ENCODE measurements at places on chromosomes 2 and 18.

GRCh38 chr18:2848247-2849246 lies 1.7 kb downstream of the EMILIN2 start:
- DNase-seq: peak; percentile 7

DNA sequence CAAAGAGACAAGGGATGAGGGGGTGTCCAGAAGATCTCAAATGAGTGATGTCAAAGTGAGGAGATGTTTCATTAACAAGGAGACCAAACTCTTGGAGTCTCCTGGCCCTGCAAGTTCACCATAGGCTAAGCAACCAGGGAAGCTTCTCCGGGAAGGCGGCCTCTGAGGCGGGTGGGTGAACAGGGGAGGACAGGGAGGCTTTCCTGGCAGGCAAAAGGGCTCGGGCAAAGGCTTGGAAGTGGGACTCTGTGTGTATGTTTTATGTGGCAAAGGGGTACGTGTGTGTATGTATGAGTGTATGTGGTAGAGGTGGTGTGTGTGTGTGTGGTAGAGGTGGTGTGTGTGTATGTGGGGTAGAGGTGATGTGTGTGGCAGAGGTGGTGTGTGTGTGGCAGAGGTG lies 163.9 kb downstream of the DYSF start:
- DNase-seq: peak; percentile 30

- no peak for DNase-seq
Measured at GRCh38 chr2:172914341-172915008, 161.2 kb upstream of the MAP3K20 start.

DNA sequence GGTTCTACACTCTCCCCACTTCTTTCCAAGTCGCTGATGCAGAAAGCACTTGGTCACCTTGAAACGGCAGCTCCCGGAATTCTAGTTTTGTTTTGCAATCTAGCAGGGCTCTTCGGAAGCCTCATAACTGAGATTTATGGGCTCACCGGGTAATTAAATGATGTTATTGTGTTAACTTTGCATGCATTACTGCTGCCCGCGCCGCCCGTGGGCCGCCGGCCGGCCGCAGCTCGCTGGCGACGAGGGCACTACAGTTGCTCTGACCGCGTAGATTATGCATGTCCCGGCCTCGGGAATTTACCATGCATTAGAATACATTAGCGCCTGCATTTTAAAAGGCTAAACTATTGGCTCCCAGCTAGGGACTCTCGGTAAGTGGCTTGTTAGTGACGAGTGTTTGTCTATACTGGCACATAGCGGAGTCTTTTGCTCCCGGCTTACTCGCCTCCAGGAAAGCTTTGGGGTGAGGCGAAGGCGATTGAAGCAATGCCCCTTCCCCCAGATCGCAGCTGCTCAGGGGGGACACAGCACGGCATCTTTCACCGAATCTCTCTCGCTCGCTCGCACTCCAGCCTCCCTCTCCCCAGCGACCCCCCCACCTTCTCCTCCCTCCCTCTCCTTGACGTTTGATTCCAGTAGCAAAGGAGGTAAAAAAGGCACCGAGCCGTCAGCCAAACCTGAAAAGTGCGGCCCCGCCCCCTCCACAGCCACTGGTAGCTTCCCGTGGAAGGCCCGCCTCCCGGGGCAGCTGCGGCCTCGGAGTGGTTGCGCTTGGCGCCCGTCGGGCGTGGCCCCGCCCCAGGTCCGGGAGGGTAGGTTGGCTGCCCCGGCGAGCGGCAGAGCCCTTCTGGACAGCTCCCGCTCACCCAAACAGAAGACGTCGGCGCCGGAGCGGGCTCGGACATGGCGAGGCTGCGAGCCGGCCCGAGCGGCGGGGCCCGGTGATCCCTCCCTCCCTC lies at the start of gene ONECUT2:
Gene ONECUT2, plus strand, starts transcription at position 839 of the 959 bp plus-strand sequence. CDS start 343 bp downstream, outside the sequence.
- peak; percentile 99 for DNase-seq

DNA sequence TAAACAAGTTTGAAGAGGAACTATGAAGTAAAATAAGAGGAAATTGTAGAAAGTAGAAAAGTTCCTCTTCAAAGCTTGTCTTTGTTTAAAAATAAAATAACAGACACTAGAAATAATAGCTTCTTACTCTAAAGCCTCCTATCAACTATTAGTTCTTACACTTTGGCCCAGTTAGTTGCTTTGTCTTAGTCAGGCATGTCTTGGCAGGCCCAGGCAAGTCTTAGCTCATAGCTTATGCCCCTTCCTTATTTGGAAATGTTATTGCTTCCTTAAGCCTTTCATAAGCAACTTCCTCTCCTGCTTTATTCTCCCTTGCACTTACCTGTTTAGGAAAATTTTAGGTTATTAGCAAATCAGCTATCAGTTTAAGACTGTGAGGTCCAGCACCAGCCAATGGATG lies 950.6 kb upstream of the LRATD1 start:
- DNase-seq: no peak

DNA sequence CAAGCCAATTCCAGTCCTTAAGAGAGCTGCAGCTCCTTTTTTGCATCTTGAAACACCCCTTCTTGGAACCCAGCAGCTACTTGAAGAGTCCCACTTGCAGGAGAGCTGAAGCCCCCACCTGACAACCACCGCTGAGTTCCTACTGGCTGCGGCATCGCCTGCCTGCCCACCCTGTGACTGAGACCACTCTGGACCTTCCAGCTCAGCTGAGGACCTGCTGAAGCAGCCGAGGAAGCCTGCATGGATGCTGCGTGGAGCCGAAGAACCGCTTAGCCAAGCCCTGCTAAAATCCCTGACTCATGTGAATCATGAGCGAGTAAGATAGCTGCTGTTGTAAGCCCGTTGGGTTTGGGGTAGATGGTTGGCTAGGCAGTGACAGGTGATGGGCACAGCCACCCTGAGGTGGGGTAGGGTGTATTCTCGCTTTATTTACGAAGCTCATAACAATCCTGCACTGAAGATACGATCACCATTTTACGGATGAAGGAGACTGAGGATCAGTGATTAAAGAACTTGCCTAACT lies 78.4 kb downstream of the INHBB start:
- DNase-seq: peak; percentile 14

DNA sequence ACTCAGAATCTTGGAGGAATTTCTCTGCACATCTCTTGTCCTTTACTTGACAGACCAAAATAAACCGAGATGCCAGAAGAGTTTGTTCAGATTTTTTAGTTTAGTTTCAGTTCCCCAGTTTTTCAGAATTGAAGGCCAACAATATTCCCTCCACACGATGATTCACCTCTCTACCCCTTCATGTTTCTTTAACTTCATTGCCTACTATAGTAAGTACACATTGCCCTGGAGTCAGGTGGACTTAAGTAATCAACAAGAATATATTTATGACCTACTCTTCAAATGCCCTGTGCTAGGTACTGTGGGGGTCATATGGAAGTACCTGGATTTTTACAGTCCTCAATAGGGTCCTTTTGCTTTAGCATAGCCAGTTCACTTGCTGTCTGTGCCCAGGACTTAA lies 79.6 kb upstream of the CTLA4 start:
- DNase-seq: no peak

- DNase-seq: peak; percentile 52
Measured at GRCh38 chr18:11518788-11519685, 90.4 kb upstream of the SLC35G4 start.

DNA sequence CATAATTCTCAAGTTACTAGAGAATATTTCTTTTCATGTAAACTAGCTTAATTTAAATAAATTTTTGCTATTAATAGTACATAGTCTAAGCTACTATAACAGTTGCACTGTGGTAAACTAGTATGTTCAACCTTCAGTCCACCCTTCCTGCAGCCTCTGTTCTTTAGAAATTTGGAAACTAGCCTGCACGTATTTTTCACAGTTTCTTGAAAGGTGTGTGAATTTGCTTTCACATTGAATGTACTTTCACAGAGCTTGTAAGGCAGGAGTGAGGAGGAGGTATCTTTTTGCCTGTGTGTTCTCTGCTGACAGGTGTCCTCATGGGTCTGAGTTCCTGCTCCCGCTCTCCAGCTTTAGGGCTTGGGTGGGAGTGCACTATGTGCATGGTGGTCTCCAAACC lies 117.5 kb downstream of the ATP9B start:
- DNase-seq: no peak

GRCh38 chr18:50125456-50125855 lies 69.5 kb downstream of the MYO5B start:
- no peak for DNase-seq

- no peak for DNase-seq
Measured at GRCh38 chr2:2234398-2235195, 96.5 kb downstream of the MYT1L start.

- no peak for DNase-seq
Measured at GRCh38 chr2:66305718-66306117, 129.2 kb upstream of the MEIS1 start.

DNA sequence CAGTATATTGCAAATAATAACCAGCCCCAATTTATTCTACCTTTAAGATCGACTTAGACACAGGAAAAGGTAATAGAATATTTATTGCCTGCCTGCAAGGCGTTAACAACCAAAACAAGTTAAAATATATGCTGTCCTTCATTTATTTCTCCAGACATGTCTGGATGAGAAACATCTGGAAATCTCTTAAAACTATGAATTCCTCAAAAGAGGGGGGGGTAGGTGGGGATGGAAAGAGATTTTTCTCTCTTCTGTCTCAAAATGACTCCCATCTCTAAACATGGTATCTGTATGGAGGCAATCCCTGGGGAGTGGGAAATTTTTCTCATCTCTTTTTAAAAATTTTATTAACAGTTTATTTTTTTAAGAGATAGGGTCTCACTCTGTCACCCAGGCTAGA lies 113.0 kb downstream of the CDH2 start:
- no peak for DNase-seq

- DNase-seq: peak; percentile 41
Measured at GRCh38 chr2:240934701-240935102, 28.6 kb downstream of the CROCC2 start.

DNA sequence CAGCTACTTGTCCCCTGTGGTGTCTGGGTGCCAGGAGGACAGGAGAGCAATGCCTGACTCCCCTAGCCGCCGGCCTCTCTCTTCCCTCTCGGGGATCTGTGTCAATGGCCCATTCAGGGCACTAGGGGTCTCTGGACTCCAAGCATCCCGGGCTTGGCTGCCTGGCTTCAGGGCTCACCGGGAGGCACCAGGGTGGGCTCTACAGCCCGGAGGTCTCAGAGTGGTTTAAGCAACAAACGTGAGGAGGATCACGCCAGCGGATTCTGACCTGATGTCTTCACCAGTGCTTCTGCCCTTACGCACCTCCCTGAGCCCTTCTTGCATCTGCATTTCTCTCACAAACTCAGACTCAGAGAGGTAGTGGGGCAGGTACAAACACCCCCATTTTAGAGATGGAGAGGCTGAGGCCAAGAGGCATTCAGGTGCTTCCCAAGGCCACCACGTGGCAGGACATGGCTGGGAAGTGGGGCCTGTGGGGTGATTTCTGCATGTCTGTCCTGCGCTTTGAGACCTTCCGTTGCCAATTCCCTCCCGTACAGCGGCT lies 243.0 kb downstream of the CELF4 start:
- no peak for DNase-seq

- DNase-seq: no peak
Measured at GRCh38 chr2:194705398-194705797, 951.6 kb upstream of the SLC39A10 start.

- DNase-seq: no peak
Measured at GRCh38 chr2:39881494-39881893, 102.4 kb upstream of the THUMPD2 start.

GRCh38 chr2:7619203-7619970 lies 702.2 kb downstream of the RNF144A start:
- DNase-seq: no peak

- DNase-seq: peak; percentile 56
Measured at GRCh38 chr2:38074764-38075506, 1.0 kb downstream of the CYP1B1 start.

DNA sequence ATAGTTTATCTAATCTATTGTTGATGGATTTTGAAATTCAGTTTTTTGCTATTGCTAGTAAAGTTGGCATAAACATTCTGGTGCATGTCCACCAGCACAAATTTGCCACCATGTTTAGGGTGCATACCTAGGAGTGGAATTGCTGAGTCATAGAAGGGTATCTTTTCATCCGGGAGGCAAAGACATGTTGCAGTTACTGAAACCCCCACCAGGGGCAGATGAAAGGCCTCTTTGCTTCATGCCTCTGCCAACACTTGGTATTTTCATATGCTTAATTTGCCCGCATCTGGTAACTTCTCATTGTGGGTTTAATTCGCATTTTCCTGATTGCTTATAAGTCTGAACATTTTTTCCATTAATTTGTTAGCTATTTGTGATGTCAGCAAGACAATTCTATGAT lies 8.2 kb downstream of the DCC start:
- no peak for DNase-seq

DNA sequence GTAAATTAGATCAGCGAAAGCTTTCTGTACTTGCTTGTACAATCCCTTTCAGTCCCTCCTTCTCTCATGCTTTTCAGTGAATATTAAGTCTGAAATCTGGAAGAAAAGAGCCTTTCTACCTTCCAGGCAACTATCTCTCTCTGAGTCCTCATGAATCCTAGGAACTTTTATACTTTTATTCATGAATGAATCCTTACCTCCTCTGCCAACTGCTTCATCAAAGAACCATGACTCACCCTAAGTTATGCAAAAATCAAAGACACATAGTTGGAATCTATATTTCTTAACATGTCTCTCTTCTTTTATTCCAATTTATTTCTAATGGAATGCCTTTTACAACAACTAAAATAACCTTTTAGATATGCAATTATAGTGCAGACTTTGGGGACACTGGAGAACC lies 394.2 kb downstream of the CLIP4 start:
- DNase-seq: no peak
